HFFc6 (cell line): ENCODE measurements at places on chromosomes 6 and 20.
A peak's percentile ranks its signal among the peaks of the same experiment; 100 is the strongest.

GRCh38 chr20:63606686-63607085 is 20.2 kb downstream of the GMEB2 start:
- DNase-seq: no peak

- DNase-seq: no peak
Observed at GRCh38 chr6:155021680-155022079, 26.6 kb downstream of the TIAM2 start.

GRCh38 chr6:145155873-145156782 is 579.2 kb downstream of the EPM2A start:
- DNase-seq: no peak

DNA sequence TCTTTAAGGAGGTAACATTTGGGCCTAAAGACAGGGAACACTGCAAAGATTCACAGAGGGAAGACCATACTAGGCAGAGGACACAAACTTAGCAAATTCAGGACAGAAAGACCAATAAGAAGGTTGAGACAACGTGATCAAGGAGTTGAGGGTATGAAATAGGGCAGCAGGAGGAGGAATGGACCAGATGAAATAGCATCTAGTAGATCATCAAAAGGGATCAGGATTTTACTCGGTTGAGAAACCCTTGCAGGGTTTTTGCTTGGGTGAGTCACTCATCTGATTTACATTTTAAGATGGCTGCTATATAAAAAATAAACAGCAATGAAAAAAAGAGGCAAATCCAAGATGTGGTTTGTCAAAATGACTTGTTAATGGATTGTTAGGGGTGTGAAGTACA is 4.7 kb downstream of the BCLAF1 start:
- DNase-seq: peak; percentile 23

DNA sequence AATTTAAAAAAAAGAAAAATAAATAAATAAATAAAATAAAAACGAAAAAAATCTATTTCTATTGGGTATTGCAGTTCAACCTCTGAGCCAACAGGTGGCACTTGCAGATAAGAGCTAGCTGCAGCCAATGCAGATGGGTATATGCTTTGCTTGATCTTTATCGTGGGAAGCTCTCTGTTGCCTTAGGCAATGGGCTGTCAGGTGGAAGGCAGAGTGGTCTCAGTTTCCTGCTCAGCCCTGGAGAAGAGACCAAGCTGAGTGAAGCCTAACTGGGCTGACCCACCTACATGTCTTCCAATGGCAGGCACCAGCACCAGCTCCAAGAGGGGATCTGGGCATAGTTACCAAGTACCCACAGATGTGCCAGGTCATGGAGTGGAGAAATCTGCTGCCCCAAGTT is 95.0 kb downstream of the AK9 start:
- peak; percentile 37 for DNase-seq
